ENCODE measurements at places on chromosomes 6 and 20.

- DNase-seq: no peak
These were observed 2.3 kb upstream of the HELZ2 start for GRCh38 chr20:63576311-63576710.

- DNase-seq: no peak
These were observed 17.3 kb upstream of the SNRPB2 start for GRCh38 chr20:16712511-16712947.

DNA sequence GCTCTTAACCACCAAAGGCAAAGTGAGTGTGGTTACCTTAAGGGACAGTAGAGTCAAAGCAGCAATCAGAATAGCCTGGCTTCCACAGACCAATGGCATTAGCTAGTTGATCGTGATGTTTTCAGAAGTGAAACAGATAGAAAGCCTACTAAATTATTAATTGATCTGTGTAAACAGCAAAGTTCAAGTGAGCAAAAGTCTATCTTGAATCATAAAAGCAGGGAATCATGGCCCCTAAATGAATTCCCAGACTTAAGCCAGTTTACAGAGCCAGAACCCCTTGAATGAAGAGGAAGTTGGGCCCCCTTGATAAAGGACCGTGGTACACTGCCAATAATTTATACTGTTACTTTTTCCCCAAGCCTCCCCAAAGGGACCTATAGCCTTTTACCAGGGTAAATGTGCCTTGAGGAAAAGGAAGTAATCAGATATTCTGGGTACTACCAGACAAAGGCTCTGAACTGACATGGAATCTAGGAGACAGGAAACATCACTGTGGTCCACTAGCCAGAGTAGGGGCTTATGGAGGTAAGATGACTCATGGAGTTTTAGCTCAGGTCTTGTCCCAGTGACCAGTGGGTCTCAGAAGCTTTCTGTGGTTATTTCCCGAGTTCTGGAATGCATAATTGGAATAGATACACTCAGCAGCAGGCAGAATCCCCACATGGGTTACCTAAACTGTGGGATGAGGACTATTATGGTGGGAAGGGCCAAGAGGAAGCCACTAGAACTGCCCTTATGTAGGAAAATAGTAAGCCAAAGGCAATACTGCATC is 317.5 kb downstream of the CD83 start:
- no peak for DNase-seq

- DNase-seq: no peak
These were observed 9.1 kb downstream of the PRND start for GRCh38 chr20:4730780-4731179.

- DNase-seq: no peak
These were observed 106.9 kb upstream of the ADGRF1 start for GRCh38 chr6:47149066-47149465.

- no peak for DNase-seq
These were observed 1357.7 kb upstream of the GJE1 start for GRCh38 chr6:140775061-140775460.

DNA sequence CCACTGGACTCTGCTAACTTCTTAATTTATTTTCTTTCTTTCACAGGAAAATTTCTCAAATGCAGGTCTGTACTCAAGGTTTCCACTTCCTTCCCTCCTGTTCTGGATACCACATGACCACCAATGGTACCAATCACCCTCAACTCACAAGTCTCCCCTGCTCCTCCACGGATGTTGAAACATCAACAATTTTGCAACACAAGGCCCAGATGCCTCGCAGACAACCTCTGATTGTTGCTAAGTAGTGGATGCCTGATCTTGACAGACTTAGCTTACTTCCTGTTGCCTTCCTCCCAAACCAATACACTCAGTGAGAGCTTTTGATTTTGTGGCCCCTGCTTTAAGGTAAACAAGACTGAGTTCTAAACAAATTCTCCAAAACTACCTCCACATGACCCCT is 146.6 kb downstream of the FRK start:
- DNase-seq: no peak

GRCh38 chr20:32727683-32728082 is 15.6 kb downstream of the COMMD7 start:
- no peak for DNase-seq

GRCh38 chr6:136011475-136011874 is 160.0 kb downstream of the PDE7B start:
- no peak for DNase-seq

- peak; percentile 48 for DNase-seq
These were observed 8.9 kb downstream of the VSTM2L start for GRCh38 chr20:37911838-37912281.

GRCh38 chr6:129662406-129662766 is 47.6 kb downstream of the ARHGAP18 start:
- no peak for DNase-seq

GRCh38 chr6:15474196-15474595 is 188.6 kb downstream of the DTNBP1 start:
- DNase-seq: no peak

GRCh38 chr20:63064745-63065711 is 58.3 kb upstream of the BHLHE23 start:
- no peak for DNase-seq

- DNase-seq: no peak
These were observed 56.1 kb upstream of the UNC93A start for GRCh38 chr6:167235005-167235404.

- DNase-seq: peak; percentile 8
These were observed 24.4 kb downstream of the CNBD2 start for GRCh38 chr20:35992713-35993335.

GRCh38 chr20:24701668-24702067 is 232.2 kb downstream of the SYNDIG1 start:
- no peak for DNase-seq

DNA sequence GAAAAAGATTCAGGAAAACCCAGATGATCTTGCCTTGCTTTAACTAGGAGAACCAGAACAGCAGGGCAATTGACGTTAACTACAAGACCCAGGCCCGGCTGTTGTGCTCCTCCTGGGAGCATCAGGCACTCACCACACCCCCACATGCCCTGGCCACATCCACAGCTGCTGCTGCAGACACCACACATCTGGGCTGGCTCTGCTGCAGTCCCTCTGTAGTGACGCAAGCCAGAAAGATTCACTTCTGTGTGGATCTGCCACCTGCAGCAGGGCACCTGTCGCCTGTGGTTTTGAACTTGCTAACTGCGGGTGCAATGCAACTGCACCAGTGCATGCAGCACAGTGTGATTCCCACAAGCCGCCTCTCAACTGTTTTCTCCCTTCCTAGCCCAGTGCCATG is 228.8 kb downstream of the SYNDIG1 start:
- DNase-seq: no peak

- no peak for DNase-seq
These were observed 57.6 kb upstream of the JAG1 start for GRCh38 chr20:10731190-10731965.
